Stimulated activated CD4-positive, alpha-beta T cell treated with anti-CD3 and anti-CD28 coated beads, TNF-alpha, amount 100 ng/mL, for 24 hours (primary cell): ENCODE measurements at places on chromosomes 13 and 19.

DNA sequence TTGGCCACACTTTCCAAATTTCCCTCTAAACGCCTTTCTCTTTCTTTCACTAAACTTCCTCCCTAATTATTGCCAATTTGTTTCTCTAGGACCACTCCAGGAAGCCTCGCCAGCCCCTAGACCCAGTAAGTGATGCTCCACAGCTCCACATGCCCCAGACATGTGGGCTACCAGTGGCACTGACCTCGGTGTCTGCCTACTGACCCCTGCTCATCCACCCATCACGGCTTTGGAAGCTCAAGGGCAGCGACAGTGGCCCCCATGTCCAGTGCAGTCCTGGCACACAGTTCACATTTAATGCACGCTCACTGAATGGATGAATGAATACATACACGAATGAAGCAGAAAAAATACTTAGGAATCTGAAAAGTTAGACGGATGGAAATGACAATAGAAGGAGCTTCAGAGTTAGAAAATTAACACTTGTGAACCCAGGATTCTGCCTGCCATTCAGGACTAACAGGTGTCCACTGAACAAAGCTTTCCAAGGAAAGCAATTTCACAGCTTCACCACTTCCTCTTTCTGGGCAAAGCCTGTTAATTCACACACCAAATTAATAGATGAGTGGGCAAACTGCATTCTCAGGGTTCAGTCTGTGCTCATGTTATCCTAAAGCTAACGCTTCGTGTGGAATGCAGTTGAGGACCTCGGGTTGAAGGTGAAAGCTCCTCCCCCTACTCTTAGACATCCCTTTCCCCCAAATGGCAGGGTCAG lies 50.9 kb downstream of the CCDC70 start:
- no peak for DNase-seq

DNA sequence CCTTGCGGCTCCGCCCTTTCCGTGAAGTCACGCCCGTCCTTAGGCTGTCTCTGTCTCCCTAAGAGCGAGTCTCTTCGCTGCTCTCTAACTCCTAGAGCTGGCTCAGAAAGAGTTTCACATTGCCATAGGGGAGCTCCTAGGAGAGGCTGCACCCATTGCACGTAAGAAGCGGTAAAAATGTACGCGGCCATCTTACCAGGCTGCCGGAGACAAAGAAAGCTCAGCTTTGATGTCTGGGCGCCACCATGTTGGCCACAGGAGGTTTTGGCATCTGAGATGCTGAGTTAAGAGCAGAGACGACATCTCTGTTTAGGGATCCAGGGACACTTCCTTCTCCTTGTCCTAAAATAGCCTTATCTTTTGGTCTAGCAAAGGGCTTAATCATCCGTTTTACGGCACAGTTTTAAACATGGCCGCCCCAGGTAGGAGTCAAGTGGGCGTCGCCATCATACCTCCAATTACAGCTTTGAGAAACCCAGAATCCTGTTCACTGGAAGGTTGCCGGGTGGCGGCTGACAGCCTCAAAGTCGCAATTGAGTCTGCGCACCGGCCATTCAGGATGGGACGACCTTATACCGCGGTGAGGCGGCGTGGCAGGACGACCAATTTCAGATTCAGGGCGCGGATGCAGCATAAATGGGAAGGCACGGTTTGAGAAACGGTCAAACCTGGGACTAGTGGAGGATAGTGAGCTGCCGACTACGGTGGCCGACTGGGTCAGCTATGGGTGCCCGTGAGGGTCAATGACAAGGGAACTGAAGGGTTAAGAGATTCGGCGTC lies at the start of gene ZNF793:
Gene ZNF793, plus strand, starts transcription at position 553 of the 780 bp plus-strand sequence. CDS start 16,501 bp downstream, outside the sequence.
- peak; percentile 77 for DNase-seq

GRCh38 chr13:51475727-51476501 lies 23.1 kb upstream of the INTS6 start:
- DNase-seq, result no peak

DNA sequence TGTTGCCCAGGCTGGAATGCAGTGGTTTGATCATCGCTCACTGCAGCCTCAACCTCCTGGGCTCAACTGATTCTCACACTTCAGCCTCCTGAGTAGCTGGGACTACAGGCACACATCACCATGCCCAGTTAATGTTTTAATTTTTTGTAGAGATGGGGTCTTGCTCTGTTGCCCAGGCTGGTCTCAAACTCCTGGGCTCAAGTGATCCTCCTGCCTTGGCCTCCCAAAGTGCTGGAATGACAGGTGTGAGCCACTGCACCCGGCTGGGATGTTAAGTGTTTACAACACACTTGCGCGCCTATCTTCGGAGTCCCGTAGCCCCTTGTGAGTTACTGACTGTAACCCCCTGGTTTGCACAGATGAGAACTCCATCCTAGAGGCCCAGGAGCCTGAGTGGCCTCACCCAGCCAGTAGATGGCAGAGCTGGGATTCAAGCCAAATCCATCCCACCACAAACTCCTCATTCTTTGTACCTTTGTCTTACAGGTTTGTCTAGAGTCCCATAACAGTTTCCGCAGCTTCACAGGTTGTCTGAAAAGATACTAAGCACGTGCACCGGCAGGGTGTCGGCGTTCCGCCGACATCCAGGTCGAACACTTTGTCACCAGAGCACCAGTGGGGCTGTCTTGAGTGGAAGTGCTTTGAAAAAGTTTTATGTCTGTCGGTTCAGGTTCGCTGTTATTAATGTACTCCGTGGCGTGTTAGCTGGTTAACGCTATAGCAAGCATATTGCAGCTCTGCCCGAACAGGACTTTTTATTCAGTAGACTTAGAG lies 14.7 kb downstream of the MAG start:
- no peak for DNase-seq

DNA sequence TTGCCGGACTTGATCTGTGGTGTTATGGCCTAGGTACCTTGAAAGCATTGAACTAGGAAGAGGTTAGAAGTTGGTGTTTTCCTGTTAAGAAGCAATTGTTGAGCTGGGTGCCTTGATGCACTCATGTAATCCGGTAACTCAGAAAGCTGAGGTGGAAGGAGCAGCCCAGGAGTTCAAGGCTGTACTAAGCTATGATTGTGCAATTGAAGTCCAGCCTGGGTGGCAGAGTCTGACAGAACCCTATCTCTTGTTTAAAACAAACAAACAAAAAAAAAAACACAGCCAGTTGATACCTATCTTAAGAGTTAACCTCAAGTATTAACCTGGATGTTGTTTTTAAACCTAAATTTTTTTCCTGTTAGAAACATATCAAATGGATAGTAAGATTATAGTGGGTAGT lies 19.3 kb downstream of the SAFB start:
- DNase-seq, result no peak

GRCh38 chr19:40213882-40214570 lies 4.2 kb downstream of the TTC9B start:
- DNase-seq, result no peak

- DNase-seq, result no peak
Measured at GRCh38 chr13:108328848-108329247, 59.3 kb downstream of the TNFSF13B start.

DNA sequence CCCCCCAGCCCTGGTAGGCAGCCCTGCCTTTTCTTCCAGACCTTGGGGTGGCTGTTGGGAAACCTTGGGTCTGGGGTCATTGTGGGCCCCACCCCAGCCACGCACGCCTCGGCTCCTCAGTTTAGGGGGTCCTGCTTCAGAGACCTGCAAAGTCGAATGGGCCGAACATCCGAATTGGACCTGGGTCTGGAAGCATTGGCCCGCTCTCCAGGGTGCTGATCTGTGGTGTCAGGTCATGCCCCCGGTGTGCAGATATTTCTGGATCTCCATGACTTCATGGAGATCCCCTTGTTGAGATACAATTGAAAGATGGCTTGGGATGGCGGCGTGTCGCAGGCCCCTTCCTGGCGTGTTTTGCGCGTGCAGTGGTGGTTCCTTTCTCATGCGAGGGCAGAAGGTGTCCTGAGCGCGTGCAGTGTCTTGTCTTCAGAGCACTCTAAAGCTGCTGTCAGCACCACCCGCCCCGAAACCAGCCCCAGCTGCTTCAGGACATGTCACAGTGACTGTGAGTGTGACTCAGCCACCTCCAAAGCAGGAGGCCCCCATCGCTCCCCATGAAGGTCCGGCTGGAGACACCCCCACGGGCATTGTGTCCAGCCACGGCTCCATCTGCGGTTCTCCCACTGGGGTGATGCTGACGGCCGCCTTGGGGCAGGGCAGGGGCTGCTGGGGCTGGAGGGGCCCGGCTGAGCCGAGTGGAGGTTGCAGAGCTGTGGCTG lies 112.7 kb downstream of the KDM4B start:
- DNase-seq, result no peak

GRCh38 chr19:43767316-43767715 lies 12.6 kb upstream of the SMG9 start:
- DNase-seq, result no peak

DNA sequence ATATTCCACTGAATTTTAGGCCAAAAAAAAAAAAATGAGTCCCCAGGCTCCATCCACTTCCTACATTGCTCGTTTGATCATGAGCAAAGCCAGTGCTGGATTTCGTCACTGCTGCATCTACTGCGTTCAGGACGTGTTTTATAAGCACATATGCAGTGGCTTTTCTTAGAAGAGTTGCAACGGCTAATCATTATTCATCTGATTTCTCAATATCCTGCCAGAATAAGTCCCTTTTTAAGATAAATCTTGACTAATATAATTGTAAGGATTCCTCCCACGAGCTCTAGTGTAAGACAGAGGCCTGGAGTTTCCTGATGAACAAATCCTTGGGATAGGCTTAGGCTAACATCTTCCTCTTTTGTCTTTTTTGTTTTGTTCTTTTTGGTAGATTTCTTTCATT lies 19.5 kb downstream of the FAM124A start:
- no peak for DNase-seq

DNA sequence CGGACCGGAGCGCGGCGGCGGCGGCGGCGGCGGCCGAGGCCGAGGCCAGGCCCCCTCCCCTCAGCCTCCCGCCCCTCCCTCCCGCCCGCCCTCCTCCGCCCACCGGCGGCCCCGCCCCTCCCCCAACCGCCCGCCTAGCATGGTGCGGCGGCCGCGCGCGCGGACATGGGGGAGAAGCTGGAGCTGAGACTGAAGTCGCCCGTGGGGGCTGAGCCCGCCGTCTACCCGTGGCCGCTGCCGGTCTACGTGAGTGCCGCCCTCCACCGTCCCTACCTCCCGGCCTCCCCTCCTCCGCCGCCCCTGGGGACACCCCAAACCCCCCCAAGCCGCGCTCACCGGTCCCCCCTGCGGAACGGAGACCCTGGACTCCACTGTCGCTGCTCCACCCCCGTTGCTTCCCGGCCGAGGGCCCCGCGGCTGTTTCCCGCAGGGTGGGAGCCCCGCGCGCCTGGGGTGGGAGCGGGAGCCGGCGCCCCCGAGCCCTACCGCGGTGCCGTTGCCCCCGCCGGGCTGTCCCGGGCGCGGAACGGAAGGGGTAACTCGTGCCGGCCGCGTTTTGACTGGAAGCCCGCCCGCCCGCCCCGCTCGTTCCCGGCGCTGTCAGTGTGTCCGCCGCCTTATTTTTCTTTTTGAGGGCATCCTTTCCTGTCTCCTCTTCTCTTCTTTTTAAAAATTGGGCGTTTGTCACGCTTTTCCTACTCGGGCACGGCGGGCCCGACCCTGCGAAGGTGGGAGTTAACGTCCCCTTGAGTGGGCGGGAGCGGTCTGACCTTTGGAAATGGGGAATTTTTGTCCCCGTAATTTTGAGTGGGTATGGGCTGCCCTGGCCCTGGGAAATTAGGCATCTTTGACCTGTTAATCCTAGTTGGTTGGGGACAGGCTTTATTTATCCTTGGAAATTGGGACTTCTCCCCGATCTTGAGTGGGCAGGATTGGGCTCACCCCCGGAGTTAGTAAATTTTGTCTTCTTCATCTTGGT lies 576 bp downstream of the DOT1L start:
- no peak for DNase-seq

GRCh38 chr19:31174948-31175347 lies 174.3 kb downstream of the TSHZ3 start:
- no peak for DNase-seq

GRCh38 chr13:33202644-33203169 lies 82.8 kb downstream of the STARD13 start:
- DNase-seq, result no peak

DNA sequence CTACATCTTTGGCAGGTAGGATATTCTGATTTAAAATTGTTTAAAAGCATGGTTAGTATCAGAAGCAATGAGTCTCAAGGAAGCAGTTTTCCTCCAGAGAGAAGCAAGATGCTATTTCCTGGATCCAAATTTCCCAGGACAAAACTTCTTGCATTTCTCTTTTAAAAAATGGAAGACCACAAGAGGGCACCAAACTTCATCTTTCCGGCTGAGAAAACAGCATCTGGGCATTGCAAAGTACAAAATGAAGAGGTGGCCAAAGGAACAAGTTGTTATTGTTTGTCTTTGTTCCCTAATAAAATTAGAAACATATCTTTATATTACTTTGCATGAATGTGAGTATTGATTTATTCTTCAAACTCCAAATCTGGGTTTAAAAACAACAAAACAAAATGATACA lies 60.0 kb upstream of the LRCH1 start:
- no peak for DNase-seq
